ENCODE measurements at places on chromosomes 3 and 15.

DNA sequence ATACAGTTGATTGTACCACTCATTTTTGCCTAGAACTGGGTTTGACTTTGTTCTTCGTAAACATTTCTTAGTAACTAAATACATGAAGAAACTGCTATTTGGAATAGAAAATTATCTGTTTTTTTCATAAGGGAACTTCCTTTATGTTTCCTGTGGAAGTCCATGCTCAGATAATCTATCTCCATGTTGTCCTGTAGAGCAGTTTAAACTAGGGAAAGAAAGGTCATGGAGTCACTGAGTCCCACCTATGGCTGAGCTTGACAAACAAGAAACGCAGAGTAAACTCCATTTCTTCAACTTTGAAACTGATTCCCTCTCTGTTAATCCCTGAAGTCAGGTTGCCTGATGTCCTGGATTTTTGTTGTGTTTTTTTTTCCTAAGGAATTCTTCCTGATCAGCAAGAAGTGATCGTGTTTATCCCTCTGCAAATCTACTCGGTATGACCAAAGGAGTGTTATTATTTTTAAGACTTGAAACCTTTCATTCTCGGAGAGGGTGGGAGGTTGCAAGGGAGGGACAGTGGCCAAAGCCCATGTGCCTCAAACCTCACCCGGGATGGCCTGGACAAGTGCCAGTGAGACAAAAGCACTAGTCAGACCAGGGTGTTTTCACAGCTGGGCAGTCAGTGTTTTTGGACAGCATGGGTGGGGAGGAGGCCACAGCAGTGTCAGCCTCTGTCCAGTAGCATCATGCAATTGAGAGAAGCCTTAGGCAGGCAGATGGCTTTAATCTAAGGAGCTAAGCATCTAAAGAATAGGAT, 129.8 kb upstream of the PHLDB2 start:
- no peak for DNase-seq

- no peak for DNase-seq
Measured at GRCh38 chr3:9908286-9908685, 5.6 kb downstream of the IL17RE start.

DNA sequence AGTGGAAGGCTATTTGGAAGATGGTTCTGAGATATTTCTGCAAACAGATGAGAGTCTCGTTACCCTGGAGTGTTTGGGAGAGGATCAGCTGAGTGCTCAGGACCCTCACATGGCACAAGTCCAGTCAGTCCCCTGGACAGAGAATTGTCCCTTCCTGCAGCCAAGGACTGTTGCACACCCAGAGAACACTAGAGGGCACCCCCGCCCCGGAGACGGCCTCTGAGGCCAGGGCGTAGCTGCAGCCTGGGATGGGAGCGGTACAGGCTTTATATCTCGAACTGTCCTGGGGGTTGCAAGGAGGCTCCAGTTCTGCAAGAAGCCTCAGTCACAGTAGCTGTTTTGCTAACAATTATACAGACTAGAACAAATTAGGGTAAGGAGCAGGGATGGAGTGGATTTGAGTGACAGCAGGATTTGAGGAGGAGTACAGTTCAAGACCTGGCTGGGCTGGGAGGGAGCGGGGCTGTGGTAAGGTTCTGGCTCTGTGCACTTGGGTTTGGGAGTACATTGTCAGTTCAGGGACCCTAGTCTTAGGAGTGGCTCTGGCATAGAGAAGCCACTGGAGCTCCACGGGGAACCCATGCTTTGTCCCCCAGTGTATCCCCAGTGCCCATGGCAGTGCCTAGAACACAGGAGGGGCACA, 67.6 kb upstream of the HACD2 start:
- DNase-seq = peak; percentile 8

DNA sequence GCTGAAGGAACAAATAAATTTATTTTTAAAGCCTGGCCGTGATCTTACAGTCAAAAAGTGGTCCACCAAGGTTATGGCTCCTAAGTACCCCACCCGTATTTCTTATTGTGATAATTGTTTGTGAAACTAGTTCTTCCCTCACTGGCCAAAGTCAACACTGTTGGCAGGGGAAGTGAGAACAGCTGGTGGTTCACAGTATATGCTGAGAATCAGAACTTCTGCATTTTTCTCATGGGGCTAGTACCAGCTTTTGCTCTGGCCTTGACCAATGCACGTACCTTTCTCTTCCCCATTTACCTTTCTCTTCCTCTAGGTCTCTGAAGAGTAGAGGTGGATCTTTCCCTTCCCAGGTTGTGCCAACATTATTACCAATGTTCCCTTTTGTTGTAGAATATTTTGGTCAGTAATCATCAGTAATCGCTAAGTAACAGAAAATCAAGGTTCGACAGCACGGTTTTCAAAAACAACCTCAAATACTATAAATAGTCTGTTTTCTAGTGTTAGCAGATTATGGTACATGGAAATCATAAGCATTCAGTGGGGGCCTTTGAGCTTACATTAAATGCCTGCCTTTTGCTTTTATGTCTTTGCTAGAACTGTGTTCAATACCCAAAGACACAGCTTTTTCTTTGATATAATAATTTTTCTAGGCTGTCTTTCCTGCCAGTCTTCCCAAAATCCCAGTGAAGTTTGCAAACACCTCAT, 268.0 kb downstream of the LPP start:
- no peak for DNase-seq

- no peak for DNase-seq
Measured at GRCh38 chr3:59512066-59512465, 462.2 kb upstream of the CFAP20DC start.

DNA sequence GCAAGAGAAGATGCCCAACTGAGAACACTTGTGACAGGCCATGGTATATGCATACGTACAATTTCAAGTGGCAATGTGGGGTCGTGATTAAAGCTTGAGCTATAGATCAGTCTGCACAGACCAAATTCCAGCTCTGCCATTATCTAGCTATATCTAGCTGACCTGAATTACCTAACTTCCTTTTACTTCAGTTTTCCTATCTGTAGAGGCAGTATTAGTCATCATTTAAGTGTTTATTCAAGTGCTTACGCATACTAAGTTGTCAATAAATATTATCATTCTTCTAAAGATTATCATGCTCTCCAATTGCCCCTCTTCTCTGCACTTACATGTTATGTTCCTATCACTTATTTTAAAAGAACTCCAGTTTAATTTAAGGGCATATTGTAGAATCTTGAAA, 87.9 kb downstream of the ARPP21 start:
- DNase-seq = no peak

DNA sequence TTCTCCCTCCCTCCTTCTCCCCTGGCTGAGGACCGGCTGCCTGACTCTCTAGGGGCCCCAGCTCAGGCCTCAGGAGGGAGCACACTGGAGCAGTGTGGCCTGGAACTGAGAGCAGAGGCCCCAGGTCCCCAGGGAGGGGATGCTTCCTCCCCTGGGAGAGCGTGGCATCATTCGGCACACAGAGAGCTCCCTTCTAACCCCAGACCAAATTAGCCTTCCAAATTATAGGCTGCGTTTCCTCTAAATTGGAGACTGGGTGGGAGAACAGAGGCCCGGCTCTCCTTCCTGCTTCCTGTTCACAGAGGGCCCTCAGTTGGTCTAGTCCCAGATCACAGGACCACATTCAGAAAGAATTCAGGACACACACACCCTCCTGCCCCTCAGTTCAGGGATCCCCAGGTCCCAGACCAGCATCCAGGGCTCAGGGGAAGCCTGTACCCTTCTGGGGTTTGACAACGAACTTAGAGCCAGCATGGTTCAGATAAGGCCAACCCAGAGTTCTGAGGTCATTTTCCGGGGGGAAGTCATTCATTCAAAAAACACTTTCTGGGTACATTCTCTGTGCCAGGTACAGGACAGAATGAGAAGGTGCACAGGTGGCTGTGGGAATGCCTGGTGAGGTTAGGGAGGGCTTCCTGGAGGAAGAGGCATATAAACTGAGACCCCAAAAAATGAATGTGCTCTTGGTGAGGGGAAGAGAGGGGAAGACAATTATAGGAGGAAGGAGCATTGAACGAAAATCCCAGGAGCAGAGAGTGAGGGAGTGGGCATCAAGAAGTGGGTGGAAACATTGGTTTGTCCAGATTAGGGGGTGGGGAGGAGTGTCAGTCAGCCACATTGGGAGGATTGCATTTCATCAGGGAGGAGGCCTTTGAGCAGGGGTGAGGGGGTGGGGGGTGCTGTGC, 28.4 kb upstream of the RPL29 start:
- no peak for DNase-seq

- DNase-seq = no peak
Measured at GRCh38 chr3:79369306-79369705, 398.5 kb downstream of the ROBO1 start.

- DNase-seq = no peak
Measured at GRCh38 chr15:33093222-33093621, 101.3 kb downstream of the FMN1 start.

DNA sequence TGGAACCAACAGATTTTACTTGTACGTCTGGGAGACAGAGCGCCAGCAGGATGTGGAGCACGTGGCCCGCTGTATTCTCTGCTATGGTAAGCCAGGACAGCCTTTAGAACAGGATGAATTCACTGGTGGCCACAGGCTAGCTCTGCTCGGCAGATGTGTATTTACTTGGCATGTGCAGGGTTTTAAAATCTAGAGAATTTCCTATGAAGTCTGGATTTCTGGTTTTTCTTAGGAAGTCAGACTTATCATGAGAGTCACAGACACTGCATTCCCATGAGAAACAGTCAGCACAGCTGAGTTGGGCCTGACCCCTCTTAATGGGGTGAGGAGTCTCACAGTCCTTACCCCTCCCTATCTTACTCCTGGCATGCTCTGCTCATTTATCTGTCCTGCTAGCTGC, 84.6 kb upstream of the COL6A5 start:
- DNase-seq = no peak

DNA sequence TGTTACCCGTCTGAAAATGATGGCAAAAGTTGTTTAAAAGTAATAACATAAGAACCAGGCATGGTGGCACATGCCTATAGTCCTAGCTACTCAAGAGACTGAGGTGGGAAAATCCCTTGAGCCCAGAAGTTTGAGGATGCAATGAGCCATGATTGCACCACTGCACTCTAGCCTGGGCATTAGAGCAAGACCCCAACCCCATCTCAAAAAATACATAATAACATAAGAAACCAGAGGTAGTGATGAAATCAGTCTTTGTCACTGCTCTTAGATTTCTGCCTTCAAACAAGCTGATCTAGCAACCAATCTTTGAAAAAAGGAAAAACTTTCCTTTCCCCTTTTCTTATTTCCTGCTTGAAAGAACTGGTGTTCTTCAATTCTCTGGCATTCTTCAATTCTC, 71.3 kb downstream of the TMCC1 start:
- DNase-seq = no peak

- no peak for DNase-seq
Measured at GRCh38 chr3:14991818-14992612, 44.6 kb downstream of the NR2C2 start.

GRCh38 chr3:122246199-122246598, 62.7 kb downstream of the CASR start:
- no peak for DNase-seq

GRCh38 chr3:66483409-66483906, 17.4 kb downstream of the LRIG1 start:
- DNase-seq = no peak

DNA sequence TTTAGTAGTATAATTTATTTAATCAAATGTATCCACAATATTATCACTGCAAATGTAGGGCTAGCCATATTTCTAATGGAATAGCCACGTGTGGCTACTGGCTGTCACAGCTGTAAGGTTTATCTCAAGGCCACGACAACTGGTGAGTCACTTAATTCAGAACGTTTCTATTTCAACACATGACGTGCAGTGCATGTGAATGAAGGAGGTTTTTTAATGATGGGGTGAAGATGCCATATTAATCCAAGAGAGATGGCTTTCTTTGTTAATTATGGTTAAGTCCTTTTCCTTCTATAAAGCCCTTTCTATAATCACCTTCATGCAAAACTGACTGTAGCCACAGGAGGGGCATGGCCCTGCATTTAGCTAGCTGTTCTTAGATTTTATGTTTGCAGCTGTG, 212.0 kb downstream of the FEZF2 start:
- no peak for DNase-seq

GRCh38 chr15:56989411-56989924, 71.0 kb downstream of the TCF12 start:
- DNase-seq = no peak

GRCh38 chr15:64213646-64214045, 50.8 kb upstream of the PPIB start:
- DNase-seq = no peak

- DNase-seq = no peak
Measured at GRCh38 chr3:123385001-123385401, 63.9 kb downstream of the ADCY5 start.

DNA sequence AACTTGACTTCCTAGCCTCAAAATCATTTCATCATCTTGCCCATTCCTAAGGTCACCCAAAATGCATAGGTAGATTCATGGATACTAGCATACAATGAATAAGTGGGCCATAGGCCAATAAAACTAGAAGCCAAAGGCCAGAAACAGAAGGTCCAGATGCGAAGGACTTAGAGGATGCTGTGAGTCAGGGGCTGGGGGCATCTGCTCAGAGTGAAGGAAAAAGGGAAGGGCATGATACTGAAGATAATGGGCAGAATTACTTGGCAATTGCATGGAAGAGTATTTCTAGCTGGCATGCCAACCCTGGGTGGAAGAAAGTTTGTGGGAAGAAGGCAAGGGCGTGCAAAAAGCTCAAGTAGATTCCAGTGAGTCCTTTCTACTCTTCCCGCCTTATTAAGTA, 27.5 kb downstream of the ILDR1 start:
- no peak for DNase-seq

DNA sequence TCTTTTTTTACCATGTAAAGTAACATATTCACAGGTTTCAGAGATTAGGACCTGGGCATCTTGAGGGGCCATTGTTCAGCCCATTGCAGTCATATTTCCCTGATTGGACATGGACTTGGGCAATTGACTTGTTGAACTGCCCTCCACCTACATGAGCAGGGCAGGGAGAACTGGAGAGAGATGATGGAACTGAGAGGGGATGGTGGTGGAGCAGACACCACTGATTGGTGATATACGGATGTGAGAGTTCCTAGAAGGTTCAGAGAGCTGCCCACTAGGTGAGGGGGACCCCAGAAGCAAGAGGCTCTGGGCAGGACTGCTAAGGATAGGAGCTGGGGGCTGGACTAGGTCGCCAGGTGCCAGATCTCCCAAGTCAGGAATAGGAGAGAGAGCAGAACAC, 37.8 kb upstream of the SIAH2 start:
- DNase-seq = no peak

DNA sequence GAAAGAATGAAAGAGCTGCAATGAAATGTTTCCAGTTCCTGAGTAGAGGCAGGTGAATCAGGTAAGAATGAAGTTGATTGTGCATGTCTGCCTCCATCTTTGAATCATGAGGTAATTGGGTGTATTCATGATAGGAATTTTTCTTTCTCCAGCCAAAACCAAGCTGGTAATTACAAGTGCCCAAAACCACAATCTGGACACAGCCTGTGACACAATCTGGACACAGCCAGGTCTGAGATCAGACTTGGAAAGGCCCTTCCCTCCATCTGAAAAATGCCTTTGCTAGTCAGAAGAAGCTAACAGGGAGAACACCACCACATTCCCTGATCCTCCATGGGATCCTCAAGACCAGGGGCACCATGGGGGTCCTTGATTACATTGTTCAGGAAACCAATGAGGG, 338.5 kb upstream of the THBS1 start:
- DNase-seq = no peak

- DNase-seq = no peak
Measured at GRCh38 chr3:71791634-71792033, 6.7 kb upstream of the PROK2 start.

All from activated CD4-positive, alpha-beta T cell treated with anti-CD3 and anti-CD28 coated beads for 24 hours (primary cell).